DND-41 (cell line): ENCODE measurements at places on chromosomes 1 and 21.
A peak's percentile ranks its signal among the peaks of the same experiment; 100 is the strongest.

GRCh38 chr1:85705940-85706339 is 2.3 kb downstream of the ZNHIT6 start:
- no peaks in the 10 kb centered on the region for H3K27me3 ChIP-seq
- no peak overlapping the region for H3K27ac ChIP-seq
- H3K4me1 ChIP-seq, result peaks cover 47% of the 10 kb centered on the region
- peaks cover 51% of the 10 kb centered on the region for H3K36me3 ChIP-seq
- no peak for DNase-seq
- H3K4me3 ChIP-seq, result no peak overlapping the region

GRCh38 chr1:165876121-165876520 is 48.7 kb downstream of the UCK2 start:
- peak overlapping the region; percentile 82 for H3K27ac ChIP-seq
- no peak overlapping the region for H3K4me3 ChIP-seq
- peaks cover 93% of the 10 kb centered on the region for H3K4me1 ChIP-seq
- H3K27me3 ChIP-seq, result no peaks in the 10 kb centered on the region
- DNase-seq, result no peak
- H3K36me3 ChIP-seq, result peaks cover 37% of the 10 kb centered on the region

- no peak overlapping the region for H3K27ac ChIP-seq
- no peaks in the 10 kb centered on the region for H3K27me3 ChIP-seq
- H3K4me1 ChIP-seq, result no peaks in the 10 kb centered on the region
- no peaks in the 10 kb centered on the region for H3K36me3 ChIP-seq
Observed at GRCh38 chr1:222329493-222330045, 218.3 kb downstream of the HHIPL2 start.

DNA sequence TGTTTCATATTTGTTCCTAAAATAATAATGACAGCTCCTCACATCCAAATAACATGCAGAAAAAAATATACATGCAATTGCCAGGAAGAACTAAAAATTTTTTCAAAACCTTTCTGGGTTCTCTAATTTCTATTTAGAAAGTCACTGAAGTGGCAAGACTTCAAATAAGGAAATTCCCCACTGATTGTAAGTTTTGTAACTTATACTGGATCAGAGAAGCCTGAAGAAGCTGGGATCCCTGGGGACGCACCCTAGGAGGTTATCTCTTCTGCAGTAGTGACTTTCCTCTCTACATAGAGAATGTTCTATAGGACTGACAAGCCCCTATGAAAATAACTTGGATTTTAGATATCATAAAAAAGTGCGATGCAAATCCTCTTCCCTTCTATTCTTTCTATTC is 182.6 kb downstream of the MRPL39 start:
- H3K27ac ChIP-seq, result no peak overlapping the region
- no peaks in the 10 kb centered on the region for H3K27me3 ChIP-seq
- H3K4me1 ChIP-seq, result peaks cover 8% of the 10 kb centered on the region; the same call in 1 of the 2 replicates
- H3K4me3 ChIP-seq, result no peak overlapping the region
- H3K36me3 ChIP-seq, result no peaks in the 10 kb centered on the region

GRCh38 chr1:151802372-151802771 is 2.8 kb downstream of the LINGO4 start:
- no peak overlapping the region for H3K4me3 ChIP-seq
- H3K4me1 ChIP-seq, result no peaks in the 10 kb centered on the region
- H3K36me3 ChIP-seq, result peaks cover 3% of the 10 kb centered on the region; the same call in 1 of the 2 replicates
- no peak overlapping the region for H3K27ac ChIP-seq
- H3K27me3 ChIP-seq, result no peaks in the 10 kb centered on the region

- H3K36me3 ChIP-seq, result no peaks in the 10 kb centered on the region
- peak overlapping the region; percentile 28; the same call in 1 of the 2 replicates for H3K27ac ChIP-seq
- DNase-seq, result no peak
- no peaks in the 10 kb centered on the region for H3K27me3 ChIP-seq
- H3K4me1 ChIP-seq, result peaks cover 11% of the 10 kb centered on the region
Observed at GRCh38 chr1:9882296-9882944, 27.6 kb downstream of the CTNNBIP1 start.

- H3K4me1 ChIP-seq, result peaks cover 49% of the 10 kb centered on the region
- H3K27ac ChIP-seq, result peak overlapping the region; percentile 64
- peaks cover 21% of the 10 kb centered on the region for H3K36me3 ChIP-seq
Observed at GRCh38 chr1:206737729-206738201, 32.8 kb upstream of the IL19 start.

DNA sequence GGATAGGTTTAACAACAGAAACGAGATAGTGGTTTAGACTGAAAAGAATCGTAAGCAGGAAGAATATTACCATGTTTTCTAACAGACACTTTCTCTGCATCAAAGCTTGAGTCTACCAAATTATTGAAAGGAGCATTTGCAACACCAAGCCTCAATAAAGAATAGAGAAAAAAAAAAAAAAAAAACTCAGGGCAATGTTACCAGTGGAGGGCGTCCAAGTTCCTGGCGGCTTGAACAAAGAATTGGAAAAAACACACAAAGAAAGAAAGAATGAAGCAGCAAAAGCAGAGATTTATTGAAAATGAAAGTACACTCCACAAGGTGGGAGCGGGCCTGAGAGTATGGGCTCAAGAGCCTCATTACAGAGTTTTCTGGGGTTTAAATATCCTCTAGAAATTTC is 686.5 kb upstream of the ADGRL2 start:
- no peaks in the 10 kb centered on the region for H3K27me3 ChIP-seq
- DNase-seq, result no peak
- H3K4me3 ChIP-seq, result no peak overlapping the region
- H3K4me1 ChIP-seq, result no peaks in the 10 kb centered on the region

DNA sequence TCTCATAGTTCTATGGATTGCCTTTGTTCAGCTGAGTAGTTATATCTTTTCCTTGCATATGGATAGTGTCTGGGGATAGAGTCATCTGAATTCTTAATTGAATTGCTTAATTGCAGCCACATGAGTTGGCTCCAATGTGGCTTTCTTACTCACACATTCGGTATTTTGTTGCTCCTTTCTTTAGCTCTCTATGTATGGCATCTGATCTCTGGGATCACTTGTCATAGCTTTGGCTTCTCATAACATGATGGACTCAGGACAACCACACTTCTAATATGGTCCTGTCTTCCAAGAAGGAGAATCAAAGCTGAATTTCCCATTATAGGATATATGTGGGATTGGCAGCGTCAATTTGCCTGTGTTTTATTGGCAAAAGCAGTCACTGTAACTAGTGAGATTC is 716.2 kb downstream of the NCAM2 start:
- H3K27me3 ChIP-seq, result no peaks in the 10 kb centered on the region
- H3K4me3 ChIP-seq, result no peak overlapping the region
- H3K36me3 ChIP-seq, result no peaks in the 10 kb centered on the region

DNA sequence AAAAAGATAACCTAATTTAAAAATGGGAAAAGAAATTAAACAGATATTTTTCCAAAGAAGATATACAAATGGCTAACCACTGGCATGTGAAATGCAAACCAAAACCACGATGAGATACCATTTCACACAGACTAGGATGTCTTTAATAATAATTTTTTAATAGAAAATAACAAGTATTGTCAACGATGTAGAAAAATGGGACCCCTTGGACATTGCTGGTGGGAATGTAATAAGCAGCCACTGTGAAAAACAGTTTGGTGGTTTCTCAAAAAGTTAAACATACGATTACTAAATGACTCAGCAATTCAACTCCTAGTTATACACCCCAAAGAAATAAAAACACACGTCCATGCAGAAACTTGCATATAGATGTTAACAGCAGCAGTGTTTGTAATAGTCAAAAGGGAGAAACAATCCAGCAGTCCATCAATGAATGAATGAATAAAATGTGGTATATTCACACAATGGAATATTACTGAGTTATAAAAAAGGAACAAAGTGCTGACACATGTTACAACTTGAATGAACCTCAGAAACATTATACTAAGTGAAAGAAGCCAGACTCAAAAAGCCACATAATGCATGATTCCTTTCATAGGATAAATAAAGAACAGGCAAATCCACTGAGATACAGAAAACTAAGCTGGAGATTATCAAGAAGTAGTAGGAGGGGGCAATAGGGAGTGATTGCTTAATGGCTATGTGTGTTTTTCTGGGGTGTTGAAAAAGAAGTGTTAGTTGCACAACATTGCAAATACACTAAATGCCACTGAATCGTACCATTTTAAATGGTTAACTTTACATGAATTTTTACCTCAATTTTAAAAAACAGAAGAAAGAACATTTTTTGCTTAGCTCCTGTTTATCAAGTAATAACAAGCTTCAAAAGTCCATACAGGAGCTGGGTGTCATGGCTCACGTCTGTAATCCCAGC is 4.1 kb downstream of the PPT1 start:
- no peak overlapping the region for H3K4me3 ChIP-seq
- DNase-seq, result no peak
- no peaks in the 10 kb centered on the region for H3K27me3 ChIP-seq
- H3K4me1 ChIP-seq, result peaks cover 31% of the 10 kb centered on the region
- H3K36me3 ChIP-seq, result peaks cover 57% of the 10 kb centered on the region

DNA sequence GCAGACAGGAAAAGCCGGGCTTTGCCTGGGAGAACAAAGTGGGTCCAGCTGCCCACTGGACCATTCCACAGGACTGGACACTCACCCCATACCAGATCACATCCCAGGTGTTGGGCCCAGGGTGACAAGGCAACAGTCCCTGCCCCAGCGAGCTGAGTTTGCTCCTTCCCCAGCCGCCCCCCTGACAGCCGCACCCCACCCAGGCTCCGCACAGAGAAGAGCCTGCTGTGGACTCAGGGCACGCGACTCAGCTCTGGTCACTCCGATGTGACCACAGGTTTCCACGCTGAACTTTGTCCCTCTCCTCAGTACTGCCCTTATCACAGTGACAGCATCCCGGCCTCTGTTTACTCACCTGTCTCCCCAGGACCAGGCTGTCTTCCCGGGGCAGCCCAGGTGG is 1.2 kb downstream of the BMP8B start:
- no peak for DNase-seq
- no peaks in the 10 kb centered on the region for H3K27me3 ChIP-seq
- no peak overlapping the region for H3K4me3 ChIP-seq
- H3K4me1 ChIP-seq, result no peaks in the 10 kb centered on the region

DNA sequence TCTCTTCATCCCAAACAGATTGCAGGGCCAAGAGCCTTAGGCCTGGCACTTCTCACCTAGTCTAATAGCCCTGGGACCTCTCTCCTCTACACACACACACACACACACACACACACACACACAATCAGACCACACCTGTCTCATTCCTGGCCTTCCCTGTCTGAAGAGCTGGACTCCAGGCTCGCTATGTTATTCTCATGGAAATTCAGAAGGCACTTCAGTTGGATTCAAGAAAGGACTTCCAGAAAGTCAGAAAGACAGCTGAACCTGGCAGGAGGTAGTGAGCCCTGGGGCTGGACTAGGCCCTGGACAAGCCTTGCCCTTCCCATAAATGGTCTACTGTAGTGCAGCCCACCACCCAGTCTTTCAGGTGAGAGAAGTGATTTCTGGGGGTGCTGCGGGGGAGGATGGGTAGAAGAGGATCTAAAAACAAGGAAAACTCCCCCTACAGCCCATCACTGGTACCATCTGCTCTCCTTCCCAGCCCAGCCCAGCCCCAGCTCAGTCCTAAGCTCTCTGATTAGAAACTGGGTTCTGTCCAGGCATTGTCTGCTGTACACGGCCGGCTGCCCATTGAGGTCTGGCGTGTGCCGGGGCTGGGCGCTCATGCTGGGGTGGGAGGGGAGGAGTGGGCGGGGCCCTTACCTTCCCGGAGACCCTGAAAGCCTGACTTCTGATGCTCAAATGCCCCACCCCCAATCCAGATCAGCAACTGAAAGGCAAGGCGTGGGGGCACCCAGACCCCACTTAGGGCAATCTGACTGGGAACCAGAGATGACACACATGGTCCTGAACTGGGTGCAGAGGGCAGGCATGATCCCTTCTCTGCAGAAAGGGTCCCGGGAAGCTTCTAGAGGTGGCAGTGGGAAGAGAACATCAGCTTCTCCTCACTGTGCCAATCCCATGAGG is 2.5 kb downstream of the KIF21B start:
- H3K27me3 ChIP-seq, result no peaks in the 10 kb centered on the region
- H3K36me3 ChIP-seq, result no peaks in the 10 kb centered on the region
- DNase-seq, result peak; percentile 60

DNA sequence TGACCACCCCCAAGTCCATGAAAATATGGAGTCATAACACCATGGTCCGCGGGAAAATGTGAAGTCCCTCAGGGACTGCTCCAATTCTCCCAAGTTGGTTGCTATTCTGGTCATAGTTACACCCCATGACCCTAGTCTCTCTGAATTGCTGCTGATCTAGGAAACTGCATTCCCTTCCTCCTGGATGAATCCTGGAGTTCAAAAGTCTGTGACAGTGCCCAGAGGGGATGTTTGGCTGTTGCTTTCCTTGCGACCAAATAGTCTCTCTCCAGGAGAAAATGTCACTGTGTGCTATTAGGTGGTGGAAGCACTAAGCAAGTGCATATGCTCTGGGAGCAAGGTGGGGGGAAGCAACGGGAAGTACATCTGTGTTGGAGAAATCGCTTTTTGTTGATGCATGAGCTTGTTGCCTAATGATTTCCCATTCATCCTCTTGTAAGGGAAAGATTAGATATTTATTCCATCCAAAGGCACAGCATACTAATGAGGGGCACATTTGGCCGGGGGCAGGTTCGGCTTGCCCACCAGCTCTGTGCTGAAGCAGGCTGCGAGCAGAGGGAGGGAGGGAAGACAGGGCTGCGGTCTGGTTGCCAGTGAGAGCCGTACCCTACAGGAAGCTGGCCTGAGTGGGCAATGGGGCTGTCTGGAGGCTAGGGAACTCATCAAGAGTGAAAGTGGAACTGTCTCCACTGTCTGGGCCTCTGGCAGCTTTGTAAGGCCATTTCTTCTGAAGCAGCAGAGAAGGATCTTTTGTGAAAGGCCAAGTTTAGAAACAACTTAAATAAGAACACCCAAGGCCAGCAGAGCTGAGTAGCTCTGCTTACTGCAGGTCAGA is 27.2 kb downstream of the SYT6 start:
- no peak for DNase-seq
- no peak overlapping the region for H3K4me3 ChIP-seq
- no peaks in the 10 kb centered on the region for H3K4me1 ChIP-seq
- no peaks in the 10 kb centered on the region for H3K36me3 ChIP-seq
- no peaks in the 10 kb centered on the region for H3K27me3 ChIP-seq
- H3K27ac ChIP-seq, result no peak overlapping the region

DNA sequence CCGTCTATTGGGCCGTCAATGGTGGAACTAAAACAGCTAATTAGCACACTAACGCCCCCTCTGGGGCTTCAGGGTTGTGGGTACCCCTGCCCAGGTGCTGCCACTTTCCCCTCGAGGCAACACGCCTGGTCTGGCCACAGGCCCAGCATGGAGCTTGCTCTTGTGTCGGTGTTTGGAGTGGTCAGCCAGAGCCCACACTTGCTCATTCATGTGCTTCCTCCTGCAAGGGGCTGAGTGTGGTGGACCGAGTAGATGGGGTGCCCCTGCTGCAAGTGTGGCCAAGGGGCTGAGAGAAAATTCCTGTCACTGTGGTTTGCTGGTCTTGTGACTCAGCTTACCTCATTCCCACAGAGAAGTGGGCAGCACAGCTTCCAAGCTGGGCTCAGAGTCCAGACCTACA is 25.7 kb downstream of the HTR6 start:
- no peaks in the 10 kb centered on the region for H3K36me3 ChIP-seq
- no peaks in the 10 kb centered on the region for H3K27me3 ChIP-seq
- no peak for DNase-seq

- no peaks in the 10 kb centered on the region for H3K27me3 ChIP-seq
- DNase-seq, result no peak
- H3K4me3 ChIP-seq, result no peak overlapping the region
- H3K4me1 ChIP-seq, result no peaks in the 10 kb centered on the region
Observed at GRCh38 chr1:118918230-118918939, 69.8 kb downstream of the TBX15 start.
